ENCODE measurements at places on chromosomes 4 and X.

DNA sequence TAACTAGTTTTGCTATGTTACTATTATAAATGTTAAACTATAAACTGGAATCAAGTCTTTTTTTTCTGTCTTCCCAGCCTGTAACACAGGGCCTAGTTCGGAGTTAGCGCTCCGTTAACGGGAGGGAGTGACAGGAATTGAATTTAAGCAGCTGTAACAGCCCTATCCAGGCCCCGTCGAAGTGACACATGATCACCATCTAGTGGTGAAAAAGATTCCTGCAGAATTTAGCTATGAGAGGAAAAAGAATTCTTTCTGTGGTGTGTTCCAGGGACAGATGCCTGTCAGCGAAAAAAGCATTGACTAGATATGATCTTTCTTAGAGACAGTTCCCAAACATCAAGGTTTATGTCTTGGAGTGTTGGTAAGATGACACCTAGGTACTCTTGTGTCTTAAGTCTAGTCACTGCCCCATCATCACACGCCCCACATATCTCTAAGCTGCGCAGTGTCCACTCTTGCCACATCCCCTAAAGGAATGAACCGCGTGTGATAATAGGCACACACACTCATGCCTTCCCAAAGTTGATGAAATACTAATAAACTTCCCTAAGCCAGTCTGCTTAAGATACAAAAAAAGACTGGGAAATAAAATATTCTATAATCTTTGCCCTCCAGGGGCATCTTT lies 2.1 kb downstream of the GAB3 start:
- DNase-seq, result no peak

DNA sequence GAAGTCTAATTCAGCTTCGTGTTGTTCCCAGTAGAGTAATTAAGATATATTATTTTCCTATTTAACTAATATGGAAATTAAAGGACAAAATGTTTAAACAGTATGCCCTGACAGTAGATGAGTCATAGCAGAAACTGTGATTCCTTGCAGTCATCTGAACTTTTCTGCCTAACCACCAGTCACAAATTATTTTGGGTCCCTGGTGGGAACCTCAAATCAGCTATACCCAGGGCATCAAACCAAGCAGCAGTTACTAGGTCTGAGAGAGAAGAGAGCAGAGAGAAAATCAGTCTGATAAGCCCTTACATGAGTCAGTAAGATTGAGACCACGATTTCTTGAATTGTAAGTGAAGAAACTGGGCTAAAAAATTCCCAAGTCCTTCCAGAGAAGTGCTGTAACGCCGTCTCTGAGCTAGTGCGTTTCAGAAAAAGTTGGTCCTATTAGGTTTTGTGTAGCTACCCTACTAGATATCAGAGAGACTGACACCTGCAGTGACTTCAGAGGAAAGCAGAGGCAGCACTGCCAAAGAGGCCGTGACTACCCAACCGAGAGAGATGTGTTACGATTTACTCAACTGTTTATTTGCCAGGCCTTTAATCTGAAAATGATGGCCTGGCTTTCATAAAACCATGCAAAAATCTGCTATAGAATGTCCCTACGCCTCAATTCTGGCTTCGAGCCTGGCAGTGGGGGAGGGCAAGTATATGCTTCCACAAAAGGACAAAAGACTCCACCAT lies 21.7 kb upstream of the GPM6A start:
- no peak for DNase-seq

- DNase-seq, result no peak
These were observed 40.9 kb downstream of the EGF start for GRCh38 chr4:109953556-109953955.

DNA sequence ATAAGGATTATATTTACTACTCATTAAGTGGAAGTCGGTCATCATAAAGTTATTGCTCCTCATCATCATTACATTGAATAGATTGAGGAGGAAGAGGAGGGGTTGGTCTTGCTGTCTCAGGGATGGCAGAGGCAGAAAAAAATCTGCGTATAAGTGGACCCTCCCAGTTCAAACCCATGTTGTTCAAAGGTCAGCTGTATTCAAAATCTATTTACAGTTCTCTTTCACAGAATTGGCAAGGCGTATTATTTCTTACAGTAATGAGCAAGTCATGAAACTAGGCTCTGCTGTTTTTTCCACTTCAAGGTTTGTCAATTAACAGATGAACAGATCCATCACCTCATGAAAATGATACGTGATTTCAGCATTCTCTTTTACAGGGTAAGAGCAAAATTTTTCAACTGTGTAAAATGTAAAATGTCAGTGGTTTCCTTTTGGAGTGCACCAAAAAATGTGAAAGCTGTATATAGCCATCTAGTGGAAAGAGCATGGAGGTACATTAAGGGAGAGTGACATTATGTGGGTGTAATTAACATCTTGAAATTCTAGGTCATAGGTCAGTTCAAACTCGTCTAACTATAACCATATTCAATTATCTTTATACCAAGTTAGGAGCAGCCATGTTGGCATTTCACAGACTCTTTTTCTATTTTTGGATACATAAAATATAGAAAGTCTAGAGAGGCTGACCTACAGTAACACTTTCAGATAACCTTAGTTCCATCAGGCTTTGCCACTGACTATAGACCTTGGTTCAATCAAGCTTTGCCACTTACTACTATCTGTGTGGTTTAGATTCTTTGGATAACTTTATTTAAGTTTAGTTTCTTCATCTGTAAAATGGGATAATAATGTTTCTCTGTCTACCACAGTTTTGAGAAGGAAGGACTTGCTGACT lies 30.1 kb downstream of the NEIL3 start:
- no peak for DNase-seq

- no peak for DNase-seq
These were observed 32.2 kb downstream of the MID2 start for GRCh38 chrX:107857837-107858236.

DNA sequence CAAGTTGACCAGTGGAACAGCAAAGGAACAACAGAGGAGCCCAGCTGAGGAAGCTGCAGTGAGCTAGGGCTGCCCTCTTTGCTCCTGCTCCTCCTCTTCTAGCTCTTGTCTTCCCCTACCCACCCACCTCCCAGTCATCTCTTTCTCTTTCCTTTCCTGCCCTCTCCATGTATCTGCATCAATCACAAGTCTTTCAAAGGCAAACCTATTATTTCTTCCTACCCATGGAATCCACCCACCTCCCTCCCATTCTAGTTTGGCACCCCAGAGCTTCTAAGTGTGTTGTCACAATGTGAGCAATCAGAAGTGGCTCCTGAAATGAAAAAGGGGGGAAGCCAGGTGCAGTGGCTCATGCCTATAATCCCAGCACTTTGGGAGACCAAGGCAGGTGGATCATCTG lies 69.3 kb downstream of the TSC22D3 start:
- DNase-seq, result no peak

DNA sequence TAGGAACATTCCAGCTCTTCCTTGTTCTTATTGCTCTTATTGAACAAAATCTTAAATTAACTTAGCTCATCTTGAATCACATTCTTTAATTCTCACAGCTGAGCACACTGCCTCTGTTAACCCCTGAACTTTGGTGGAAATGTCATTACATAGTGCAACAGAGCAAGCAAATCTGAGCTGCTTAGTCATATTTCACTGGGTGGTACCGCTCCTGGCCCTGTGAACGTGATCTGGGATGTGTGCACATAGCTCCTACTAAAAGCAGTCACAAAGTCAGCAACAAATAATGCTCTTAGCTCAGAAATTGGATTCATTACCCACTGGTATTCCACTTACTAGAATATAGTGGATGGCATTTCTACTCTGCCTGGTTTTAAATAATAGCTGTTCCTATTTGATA lies 27.9 kb downstream of the ARHGEF6 start:
- no peak for DNase-seq

GRCh38 chrX:136735601-136736000 lies 45.1 kb downstream of the ARHGEF6 start:
- DNase-seq, result no peak

GRCh38 chrX:24203072-24203808 lies 53.7 kb downstream of the ZFX start:
- no peak for DNase-seq

GRCh38 chr4:140615451-140615850 lies 46.7 kb upstream of the UCP1 start:
- no peak for DNase-seq

- DNase-seq, result no peak
These were observed 124.4 kb downstream of the CPE start for GRCh38 chr4:165502916-165503907.

DNA sequence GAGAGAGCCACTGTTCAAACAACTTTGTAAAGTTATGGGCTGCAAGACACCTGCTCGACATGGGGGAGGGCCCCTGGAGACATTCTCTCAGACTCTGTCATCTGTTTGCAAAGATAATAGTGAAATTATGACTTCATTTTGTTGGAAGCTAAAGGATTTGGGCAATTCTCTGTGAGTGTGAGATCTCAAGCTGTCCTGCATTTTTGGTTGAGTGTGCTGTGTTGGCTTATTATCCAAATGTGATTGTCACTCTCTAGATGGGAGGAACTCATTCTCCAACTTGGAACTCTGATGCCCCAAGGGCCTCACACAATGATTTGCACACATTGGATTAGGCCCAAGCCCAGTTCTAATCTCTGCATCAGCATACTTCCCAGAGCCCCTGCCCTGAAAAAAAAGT lies 63.7 kb downstream of the STK32B start:
- DNase-seq, result no peak

GRCh38 chr4:158644760-158645159 lies 26.9 kb downstream of the C4orf46 start:
- no peak for DNase-seq

DNA sequence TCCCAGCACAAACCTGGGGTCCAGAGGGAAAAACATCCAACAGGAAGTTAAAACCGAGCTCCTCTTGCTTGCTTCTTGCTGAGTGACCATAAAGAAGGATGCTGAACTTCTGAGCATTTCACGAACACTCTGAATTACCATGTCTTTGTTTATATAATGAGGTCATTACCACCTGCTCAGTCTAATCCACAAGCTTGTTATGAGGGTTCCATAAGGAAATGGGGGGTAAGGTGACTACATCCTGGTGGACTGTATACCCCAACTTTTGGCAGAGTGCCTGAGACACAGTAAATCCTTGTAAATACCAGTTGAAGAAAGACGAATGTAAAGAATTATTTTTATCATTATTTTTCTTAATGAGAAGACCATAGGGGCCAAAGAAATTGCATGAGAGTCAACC lies 16.8 kb downstream of the CCDC149 start:
- no peak for DNase-seq

DNA sequence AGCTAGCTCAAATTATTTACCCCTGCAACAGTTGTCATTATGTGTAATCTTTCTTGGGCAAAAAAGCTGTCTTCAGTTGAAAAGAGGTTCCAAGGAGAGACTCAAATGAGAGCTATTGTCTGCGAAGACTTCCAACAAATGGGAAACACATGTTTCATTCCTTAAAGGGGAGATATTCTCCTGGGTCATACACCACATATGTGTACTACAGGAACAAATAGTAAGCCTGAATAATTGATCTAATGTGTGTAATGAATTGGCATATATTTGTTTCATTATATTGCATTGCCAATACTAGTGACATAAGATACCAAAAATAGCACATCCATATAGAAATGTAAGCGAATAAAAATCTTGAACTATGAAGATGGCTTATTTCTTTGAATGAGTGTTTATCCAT lies 950.9 kb upstream of the NDST4 start:
- DNase-seq, result no peak

GRCh38 chr4:29277381-29277780 lies 1442.8 kb upstream of the PCDH7 start:
- no peak for DNase-seq
